ENCODE measurements at places on chromosomes 5 and 9.

GRCh38 chr5:74634611-74635286 is 5.8 kb downstream of the ENC1 start:
- DNase-seq, result no peak

DNA sequence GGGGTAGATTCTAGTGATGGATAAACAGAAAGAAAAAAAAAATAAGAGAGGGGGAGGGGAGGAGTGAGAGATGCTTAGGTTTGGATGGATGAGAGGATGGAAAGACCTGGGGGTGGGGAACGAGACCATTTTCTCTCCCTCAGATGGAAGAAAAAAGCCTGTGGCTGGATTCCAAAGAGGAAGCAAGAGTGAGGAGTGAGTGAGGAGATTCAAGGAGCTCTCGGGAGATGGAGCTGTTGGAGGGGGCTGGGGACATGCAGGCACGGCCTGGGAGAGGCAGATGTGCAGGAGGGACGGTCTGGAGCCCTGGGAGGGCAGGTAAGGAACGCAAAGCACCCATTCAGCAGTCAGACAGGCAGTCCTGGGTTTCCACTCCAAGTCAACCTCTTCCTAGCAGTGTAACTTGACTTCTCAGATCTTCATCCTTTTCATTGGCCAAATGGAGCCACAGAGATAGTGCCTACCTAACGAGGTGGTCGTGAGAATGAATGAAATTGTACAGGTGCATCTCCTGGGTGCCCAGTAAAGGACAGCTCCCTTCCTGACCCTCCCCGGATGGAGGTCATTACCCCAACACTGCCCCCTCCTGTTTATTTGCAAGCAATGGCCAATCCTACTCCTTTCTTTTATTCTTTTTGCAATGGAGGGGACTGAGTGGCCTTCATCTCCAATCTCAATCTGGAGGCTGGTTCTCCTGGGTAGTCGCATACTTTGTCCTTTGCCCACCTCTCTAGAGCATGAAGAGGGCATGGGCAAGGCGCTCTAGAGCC is 52.2 kb downstream of the PCDH1 start:
- DNase-seq, result peak; percentile 4

- peak; percentile 58 for DNase-seq
Measured at GRCh38 chr9:107810461-107810961, 320.9 kb upstream of the KLF4 start.

GRCh38 chr9:99459919-99460318 is 237.8 kb downstream of the SEC61B start:
- DNase-seq, result no peak

DNA sequence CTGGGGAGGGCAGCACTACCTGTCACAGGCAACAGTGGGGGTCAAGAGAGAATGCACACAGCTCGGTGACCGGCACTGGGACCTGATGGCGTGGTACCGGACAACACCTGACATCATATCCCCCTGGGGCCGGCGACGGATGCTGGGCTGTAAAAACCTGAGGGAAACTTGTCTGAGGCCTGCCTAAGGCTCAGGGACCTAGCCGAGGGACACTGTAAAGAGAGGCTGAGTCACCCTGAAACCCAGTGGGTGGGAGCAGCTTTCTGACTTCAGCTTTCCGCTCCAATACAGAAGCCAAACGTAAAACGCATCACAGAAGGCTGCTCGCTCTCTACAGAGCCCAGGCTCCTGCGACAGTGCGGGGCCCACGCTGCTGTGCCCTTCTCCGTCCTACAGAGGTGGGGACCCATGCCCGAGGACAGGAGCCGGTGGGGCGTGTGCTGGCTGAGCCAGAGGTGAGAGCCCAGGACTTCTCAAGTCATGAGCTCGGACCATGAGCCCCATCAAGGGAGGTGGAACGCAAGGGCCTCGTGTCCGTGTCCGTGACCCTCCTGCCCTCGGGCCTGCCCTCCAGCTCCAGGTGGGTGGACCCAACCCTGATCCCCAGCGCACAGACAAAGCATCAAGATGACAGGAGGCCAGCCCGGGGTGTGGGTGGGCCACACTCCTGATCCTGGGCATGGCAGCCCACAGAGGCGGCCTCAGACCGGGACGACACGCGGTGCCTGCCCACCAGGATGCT is 5.3 kb downstream of the RALGDS start:
- no peak for DNase-seq

DNA sequence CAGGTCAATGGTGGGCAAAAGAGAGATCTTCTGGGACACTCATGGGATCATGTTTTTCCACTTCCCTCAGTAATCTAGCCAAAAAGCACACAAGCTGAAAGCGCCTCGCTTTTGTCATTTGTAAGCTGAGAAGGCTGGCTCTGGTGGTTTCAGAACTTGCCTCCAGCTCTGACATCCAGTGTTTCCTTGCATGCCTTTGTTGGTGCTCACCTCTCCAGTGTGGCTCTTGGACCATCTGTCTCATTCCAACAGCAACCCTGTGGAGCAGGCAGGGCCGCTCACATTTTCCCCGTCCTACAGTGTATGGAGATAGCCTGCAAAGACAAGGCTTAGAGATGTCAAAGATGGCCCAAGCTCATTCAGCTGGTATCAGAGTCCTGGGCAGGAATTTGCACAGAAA is 160.8 kb upstream of the KLF4 start:
- no peak for DNase-seq

GRCh38 chr9:74773886-74774479 is 113.7 kb downstream of the TRPM6 start:
- DNase-seq, result peak; percentile 77

- no peak for DNase-seq
Measured at GRCh38 chr9:83792746-83793145, 24.8 kb downstream of the GKAP1 start.

DNA sequence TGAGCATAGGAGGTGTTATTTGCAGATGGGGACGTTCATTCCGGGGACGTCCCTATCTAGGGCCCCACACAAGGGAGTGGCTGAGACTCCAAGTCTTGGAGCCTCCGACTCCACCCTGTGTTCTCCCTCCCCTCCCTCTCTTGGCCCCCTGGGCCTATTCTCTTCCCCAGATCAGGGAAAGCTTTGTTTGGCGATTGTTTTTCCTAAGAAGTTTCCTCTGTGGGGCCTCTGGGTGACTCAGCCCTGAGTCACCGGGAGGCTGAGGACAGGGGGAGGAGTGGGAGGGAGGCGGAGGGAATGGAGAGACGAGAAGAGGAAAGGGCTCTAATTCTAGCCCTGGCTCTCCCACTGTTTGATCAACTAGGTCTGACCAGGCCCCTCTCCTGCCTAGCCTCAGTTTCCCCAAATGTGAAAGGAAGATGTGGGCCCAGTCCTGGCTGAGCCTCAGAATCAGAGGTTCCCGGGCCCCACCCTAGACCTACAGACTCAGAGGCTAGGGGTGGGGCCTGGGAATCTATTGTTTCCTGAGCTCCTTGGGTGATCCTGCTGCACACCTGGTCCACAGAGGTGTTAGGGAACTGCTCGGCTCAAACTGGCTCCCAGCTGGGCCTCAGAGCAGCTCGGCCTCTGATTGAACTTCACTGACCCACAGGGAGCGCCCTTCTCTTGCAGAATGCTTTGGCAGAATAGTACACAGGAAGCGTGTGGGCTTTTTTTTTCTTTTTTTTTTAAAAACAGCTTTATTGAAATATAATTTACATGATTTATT is 19.2 kb downstream of the GSN start:
- DNase-seq, result peak; percentile 95

DNA sequence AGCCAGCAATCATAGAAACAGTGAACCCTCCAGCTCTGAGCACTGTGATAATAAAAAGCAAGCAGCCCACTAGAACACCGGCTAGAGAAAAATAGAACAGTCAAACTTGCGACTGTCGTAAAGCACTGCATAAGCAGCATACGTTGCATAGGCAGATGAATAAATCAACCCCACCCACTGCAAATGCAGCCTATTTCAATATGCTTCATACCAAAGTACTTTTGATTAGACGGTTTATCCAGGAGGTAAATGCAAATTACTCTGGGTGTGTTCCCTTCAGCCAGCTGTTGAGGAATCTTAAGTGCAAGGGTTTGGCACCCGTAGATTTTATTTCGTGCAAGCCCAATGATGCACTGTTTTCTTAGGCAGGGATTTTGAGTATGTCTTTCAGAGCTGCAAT is 32.1 kb upstream of the ANKRD18A start:
- DNase-seq, result no peak

Data from fibroblast of villous mesenchyme (primary cell).